ENCODE measurements at places on chromosomes 2 and 18.

GRCh38 chr18:68394705-68395104, 320.2 kb downstream of the TMX3 start:
- no peak for DNase-seq

- DNase-seq = no peak
Measured at GRCh38 chr2:209876211-209876610, 104.6 kb downstream of the UNC80 start.

- DNase-seq = no peak
Measured at GRCh38 chr2:114007436-114007835, 117.5 kb downstream of the ACTR3 start.

DNA sequence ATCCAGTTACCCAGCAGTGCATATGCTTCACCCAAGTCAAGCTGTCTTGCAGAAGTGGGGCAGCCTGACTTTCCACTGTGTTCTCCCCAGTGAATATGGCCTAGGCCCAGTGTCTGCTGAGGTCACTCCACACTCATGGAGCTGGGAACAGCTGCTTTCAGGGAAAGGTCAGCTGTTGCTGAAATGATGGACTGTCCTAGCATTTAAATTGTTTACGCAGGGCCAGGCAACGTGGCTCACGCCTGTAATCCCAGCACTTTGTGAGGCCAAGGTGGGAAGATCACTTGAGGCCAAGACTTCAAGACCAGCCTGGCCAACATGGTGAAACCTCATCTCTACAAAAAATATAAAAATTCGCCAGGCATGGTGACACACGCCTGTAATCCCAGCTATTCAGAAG, 86.5 kb downstream of the LIPG start:
- DNase-seq = no peak

DNA sequence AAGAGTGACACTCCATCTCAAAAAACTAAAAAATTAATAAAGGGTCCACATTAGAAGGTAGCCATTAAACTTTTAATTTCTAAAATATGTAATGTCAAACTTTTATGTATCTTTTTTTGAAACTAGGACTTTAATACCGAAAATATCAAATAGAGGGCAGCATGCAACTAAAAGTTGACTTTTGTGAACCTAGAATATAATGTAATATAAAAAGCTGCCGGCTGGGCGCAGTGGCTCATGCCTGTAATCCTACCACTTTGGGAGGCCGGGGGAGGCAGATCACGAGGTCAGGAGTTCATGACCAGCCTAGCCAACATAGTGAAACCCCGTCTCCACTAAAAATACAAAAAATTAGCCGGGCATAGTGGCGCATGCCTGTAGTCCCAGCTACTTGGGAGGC, 62.8 kb downstream of the INO80D start:
- no peak for DNase-seq

DNA sequence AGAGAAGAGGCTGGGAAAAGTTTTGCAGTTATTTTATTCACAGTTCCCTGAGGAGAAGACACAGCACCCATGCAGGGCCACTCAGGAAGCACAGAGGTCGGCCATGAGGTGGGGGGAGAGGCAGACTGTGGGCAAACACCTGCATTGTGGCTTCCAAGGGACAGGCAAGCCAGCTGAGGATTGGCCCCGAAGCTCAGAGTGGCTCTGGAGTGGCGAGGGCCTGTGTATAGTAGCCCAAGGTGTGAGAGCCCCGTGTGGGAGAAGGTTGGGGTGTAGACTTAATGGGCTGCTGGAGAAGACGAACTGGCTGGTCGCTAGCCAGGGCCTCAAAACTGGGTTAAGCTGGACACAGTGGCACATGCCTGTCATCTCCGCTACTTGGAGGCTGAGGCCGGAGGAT, 218.7 kb downstream of the FHOD3 start:
- DNase-seq = no peak

GRCh38 chr2:68565858-68566257, 77.5 kb upstream of the PROKR1 start:
- DNase-seq = no peak

- DNase-seq = no peak
Measured at GRCh38 chr18:8287196-8287885, 321.9 kb upstream of the RAB12 start.

DNA sequence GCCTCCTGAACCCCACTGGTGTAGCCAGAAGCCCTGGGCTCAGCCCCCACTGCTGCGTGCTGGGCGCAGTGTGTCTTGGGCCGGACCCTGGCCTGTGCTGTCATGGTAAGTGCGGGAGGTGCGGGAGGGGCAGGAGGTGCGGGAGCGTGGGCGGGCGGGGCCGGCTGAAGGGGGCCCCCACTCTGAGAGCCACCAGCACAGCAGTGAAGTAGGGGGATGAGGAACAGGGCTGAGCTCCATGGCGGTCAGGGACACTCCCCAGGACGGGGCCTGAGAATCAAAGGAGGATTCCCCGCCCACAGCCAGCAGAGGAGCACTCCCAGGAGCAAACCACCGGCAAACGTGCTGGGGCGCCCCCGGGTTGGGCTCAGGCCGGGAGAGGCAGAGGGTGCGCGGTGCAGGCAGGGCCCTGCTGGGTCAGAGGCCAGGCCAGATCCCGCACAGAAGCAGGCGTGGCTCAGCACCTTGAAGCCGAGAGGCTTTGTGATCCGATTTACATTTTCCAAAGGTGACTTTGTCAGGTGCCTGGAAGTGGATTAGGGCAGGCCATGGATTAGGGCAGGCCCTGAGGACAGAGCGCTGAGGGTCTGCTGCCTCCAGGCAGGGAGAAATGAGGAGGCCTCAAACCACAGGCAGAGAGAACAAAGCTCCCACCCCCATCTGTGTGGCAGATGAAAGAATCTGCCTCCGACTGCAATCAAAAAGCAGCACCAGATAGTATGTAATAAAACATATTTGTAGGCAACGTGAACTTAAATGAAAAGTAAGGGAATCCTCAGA, 152.0 kb upstream of the RAB6C start:
- DNase-seq = no peak

Measured in C1 segment of cervical spinal cord (tissue), 14 donors.